ENCODE measurements at places on chromosomes 6 and 20. TPM values are rescaled to one million over a fixed set of nuclear protein-coding genes. Genes with fewer than 3 reads are reported as not detected.

- DNase-seq, result no peak
Measured at GRCh38 chr20:14609328-14610221, 272.2 kb upstream of the FLRT3 start.

Gene GPR31
- total RNA-seq, result not detected

- no peak for DNase-seq
Measured at GRCh38 chr20:32203356-32204204, 4.0 kb downstream of the PLAGL2 start.

DNA sequence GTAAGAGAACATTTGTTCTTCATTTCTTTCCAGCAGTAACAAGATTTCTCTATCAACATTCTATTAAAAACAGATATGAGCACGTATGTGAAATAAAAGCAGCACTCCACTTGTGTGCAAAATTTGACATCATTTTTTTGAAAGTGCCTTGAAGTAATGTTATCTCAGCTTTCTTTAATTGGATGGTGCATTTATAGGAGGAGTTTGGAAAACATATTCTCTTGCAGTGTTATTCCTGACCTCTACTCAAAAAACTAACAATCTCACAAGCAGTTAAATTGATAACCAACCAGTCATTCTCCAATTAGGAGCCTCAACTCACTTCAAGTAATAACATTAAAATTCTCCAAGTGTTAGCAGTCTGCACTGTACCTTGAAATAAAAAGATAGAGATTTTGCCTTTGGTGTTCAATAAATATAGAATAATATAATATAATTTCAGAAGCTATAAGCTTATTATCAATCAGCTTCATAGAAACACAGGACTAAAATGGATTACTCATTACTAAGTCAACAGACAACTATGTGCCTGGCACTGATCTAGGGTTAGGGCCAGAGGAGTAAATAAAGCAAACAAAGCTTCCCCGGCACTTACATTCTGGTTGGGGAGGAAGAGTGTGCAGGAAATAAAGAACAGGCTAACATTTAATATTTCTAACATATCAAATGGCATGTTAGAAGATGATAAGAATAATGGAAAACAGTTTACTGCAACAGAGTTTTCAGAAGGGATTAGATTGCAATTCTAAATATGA lies 149.0 kb upstream of the SGK1 start:
- DNase-seq, result no peak

Gene TSPYL4
- 49.2 TPM for total RNA-seq

DNA sequence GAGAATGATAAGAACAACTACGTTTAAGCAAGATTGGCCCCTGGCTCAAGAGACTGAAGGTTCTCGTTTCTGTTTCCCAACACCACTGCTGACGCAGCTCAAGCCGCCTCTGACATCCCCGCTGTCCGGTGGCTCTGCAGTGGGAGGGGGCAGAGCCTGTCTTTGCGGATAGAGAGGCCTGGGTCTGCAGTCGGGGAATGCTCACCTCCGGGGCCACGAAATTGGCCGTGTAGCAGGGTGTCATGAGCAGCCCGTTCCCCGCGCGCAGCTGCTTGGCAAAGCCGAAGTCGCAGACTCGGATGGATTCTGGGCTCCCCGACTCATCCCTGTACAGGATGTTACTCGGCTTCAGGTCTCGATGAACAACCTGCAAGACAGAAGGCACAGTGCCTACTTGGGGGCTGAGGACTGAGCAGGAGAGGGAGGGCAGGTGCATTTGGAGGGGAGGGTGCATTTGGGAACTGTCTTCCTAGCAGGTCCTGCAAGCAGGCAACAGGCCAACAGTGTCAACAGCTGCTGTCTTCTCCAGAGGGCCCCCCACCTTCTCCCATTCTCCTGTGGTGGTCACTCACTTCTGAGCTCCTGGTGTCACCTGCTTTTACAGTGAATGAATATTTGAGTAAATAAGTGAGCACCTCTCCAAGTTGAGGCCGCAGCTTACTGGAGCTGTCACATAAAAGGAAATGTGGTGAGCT lies 40.5 kb upstream of the MPC1 start:
- DNase-seq, result no peak

GRCh38 chr6:34447910-34448309 lies 18.0 kb upstream of the PACSIN1 start:
- no peak for DNase-seq

Gene TNNC2
- total RNA-seq, result 0.26 TPM

GRCh38 chr20:32314768-32315167 lies 37.3 kb downstream of the KIF3B start:
- no peak for DNase-seq

Gene GSTA1
- not detected for total RNA-seq

Gene FAM83D
- 12.8 TPM for total RNA-seq

Gene SLC24A3
- total RNA-seq, result not detected

GRCh38 chr6:82144007-82144851 lies 103.3 kb downstream of the IBTK start:
- peak; percentile 98 for DNase-seq

GRCh38 chr20:49775229-49775693 lies 37.4 kb upstream of the SLC9A8 start:
- no peak for DNase-seq

GRCh38 chr6:32200711-32201475 lies 8.4 kb upstream of the GPSM3 start:
- DNase-seq, result no peak

GRCh38 chr6:15088904-15089568 lies 156.8 kb upstream of the JARID2 start:
- DNase-seq, result no peak

DNA sequence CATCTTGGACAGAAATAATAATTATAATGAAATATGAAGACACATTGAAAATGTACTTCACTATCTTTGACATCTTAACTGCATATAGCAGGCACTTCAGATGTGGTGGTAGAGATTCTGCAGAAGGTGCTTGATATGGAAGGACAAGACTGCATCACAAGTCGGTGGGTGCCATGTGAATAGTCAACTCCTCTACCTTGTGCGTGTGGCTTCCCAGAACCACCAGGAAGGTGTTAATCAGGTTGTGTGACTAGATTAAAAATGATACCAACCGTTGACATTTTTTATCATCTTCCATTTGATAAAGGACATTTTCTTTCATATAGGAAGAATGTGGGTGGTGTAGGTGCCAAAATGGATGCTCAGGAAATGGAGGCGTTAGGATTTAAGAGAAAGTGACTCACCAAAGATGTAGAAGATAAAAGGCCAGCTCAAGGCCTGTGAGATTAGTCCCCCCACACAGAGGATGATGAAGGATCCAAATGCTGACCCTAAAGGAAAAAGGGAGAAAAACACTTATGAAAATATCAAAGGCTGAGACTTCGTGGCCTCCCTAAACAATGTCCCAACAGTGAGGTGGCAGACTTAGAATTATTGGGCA lies 12.3 kb downstream of the SLC17A2 start:
- DNase-seq, result no peak

Gene ERVFRD-1
- total RNA-seq, result not detected

Gene ADTRP
- total RNA-seq, result 0.71 TPM

Gene PPIL6
- 0.61 TPM for total RNA-seq

DNA sequence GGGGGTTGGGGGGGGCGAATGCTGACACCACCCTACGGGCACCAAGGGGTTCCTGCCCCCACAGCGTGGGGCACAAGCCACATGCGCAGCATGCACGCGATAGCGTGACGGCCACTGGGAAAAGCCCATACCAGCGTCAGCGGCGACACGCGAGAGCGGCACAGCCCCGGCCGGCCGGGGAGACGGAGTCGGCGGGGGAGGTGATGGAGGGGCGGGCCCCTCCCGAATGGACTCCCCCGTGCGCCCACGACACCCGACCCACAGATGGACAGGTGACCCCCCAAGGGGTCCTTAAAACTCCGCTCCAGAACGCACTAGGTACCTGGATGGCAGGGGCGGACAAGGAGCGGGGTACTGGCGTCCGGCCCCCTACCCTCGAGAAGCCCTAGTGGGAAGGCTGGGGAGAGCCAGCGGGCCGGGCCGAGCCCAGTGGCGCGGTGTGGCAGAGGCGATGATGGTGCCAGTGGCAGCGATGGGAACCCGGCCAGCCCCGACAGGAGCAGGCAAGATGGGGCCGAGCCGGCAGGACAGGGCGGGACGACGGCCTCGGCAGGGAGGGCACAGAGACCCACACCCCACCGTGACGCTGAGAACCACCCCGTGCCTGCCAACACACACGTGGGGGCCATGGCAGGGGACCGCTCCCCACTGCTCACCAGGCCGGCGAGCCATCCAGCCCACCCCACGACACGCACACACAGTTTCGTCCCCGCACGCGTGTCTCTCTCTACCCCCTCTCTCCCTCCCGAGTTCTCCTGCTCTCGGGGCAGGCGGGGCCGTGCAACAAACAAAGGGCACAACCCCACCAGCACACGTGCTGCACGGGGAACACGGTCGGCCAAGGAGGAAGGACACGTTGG lies 1959.8 kb upstream of the DEFB115 start:
- no peak for DNase-seq

Gene PI3
- total RNA-seq, result not detected

Gene SLA2
- total RNA-seq, result not detected

Gene SOX18
- total RNA-seq, result 0.12 TPM

GRCh38 chr20:62770111-62770910 lies 26.0 kb upstream of the MRGBP start:
- no peak for DNase-seq

GRCh38 chr6:74492587-74492986 lies 713.3 kb downstream of the COL12A1 start:
- no peak for DNase-seq

DNA sequence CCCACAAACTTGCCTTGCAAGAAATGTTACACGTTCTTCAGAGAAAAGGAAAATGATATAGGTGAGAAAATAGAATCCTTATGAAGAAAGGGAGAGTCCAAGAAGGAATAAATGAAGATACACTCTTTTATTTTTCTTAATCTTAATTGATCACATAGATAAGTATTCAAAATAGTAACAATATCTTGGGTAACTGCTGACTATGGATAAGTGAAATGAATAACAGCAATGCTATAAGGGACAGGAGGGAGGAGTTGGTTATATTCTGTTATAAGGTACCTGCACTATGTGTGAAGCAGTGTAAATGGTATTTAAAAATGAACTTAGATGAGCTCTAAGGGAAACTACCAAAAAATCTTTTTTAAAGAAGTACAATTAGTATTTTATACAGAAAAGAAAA lies 38.3 kb downstream of the RANBP9 start:
- DNase-seq, result no peak

DNA sequence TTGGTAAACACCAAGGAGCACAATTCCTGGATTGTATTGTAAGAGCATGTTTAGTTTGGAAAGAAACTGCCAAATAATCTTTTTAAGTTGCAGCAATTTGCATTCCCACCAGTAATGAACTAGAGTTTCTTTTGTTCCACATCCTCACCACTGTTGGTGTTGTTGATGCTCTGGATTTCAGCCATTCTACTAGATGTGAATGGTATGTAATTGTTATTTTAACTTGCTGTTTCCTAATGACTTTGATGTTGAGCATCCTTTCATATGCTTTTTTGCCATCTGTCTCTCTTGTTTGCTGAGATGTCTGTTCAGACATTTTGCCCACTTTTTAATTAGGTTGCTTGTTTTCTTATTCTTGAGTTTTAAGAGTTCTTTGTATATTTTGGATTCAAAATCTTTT lies 1654.1 kb downstream of the GRIK2 start:
- DNase-seq, result no peak

GRCh38 chr20:59291740-59292383 lies 8.5 kb upstream of the EDN3 start:
- no peak for DNase-seq

DNA sequence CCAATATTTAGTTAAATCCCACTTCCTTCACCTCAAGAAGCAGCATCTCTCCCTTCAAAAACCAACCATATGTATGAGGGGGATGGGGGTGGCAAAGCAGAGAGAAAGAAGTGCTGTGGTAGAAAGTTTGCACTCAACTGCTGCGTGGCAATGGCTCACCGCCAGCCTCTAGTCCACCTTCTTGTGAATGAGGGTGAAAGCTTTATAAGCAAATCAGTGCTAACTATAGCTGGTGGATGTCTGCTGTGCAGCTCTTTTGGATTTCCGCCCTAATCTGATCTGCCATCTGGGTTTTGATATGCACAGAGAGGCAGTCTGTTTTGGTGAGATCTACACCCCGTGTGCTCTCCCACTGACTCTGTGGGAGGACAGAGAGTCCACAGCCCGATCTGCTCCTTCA lies 281.2 kb upstream of the SUPT3H start:
- no peak for DNase-seq

- DNase-seq, result no peak
Measured at GRCh38 chr20:14915356-14915755, 577.9 kb upstream of the FLRT3 start.

DNA sequence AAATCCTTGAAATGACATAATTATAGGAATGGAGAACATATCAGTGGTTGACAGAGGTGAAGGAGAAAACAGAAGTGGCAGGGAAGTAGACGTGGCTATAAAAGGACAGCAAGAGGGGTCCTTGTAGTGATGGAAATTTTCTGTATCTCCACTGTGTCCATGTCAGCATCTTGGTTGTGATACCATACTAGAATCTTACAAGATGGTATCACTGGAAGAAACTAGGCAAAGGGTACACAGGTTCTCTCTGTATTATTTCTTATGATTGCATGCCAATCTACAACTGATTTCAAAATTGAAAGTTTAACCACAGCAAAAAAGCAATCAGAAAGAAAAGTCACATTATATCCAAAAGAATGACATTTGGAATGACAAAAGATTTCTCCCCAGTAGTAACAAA lies 16.4 kb upstream of the ZC3H12D start:
- no peak for DNase-seq

GRCh38 chr6:56003616-56004015 lies 128.2 kb upstream of the BMP5 start:
- no peak for DNase-seq

DNA sequence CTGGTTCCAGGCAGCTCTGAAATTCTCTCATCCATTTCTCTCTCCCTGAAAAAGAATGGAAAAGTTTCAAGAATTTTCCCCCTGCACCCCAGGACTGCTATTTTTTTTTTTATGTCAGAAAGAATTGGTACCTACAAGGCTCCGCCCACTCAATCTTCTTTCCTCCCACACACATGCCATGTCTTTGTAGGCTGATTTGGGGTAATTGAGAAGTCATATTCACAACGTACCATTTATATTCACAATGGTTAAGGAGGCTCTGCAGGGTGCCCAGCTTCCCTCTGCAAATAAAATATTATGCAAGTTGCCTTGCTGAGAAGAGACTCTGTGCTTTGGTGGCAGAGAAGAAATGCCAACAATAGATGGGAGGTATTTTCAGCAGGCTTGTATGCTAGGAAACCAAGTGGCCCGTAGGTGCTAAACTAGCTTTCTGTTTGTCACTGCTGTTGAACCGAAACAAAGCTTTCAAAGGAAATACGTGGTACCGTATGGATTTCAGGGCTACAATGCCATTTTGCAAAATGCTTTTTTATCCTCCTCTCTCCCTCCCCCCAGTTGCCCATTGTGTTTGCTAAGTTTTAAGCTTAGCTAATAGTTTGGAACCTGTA lies 150.0 kb downstream of the PHACTR1 start:
- no peak for DNase-seq

Gene TMC2
- not detected for total RNA-seq

GRCh38 chr6:135170849-135171248 lies 10.3 kb upstream of the MYB start:
- DNase-seq, result no peak

- DNase-seq, result no peak
Measured at GRCh38 chr6:678520-678919, 14.4 kb downstream of the EXOC2 start.
